ENCODE measurements at places on chromosomes 5 and 9.

DNA sequence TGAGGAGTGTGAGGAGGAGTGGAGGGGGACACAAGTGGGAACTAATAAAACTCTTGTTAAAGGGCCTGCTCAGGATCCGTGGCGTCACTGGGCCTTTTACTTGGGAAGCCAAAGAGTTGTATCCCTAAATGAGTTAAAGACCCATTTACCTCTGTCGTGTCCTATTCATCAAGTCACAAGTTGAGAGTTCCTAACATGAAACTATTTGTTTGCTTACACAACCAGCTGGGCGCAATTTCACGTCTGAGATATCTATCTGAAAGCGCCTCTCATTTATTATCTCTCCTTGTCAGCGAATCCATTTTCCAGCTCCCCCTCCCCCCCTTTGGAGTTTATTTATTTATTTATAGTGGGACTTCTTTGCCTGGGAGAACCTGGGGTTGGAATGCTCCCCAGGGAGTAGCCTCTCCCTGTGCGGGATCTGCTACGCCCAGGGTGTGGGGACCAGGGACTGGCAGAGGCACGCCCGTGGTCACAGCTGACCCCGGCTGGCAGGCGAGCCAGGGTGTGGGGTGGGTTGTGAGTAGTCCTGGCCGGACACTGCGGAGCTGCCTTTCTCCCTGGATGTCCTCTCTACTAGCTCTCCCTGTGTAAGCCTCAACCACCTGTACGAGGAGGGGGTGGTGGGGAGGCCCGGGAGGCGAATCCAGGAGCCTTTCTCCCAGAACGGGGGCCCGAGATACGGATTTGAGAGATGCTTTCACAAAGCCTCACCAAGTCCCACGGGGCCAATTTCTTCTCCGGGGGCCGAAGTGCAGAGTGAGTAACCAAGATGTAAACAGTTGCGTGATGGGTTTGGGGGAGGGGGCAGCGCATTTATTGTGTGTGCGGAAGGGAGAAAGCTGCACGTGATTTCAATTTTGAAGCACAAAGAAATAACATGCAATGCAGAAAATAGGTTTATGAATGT, 15.3 kb downstream of the NR2F1 start:
- no peak for DNase-seq

DNA sequence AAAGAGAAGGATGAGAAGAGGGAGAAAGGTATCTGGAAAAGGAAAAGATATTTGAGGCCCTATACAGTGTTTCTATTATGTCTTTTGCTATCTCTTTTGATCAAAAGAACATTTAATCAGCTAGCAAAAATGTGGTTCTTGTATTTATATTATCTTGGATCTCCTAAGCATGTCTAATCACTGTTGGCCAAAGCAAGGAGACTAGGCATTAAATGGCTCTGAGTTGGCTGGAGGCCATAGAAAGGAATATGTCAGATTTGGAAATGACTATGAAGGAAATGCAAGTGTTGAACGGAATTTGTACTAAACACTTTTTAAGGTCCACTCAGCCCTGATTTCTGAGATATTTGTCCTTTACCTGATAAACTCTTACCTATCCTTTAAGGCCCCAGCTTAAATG, 22.4 kb upstream of the THG1L start:
- no peak for DNase-seq

- DNase-seq, result no peak
These were observed 8.7 kb downstream of the GARIN3 start for GRCh38 chr5:157157293-157157891.

DNA sequence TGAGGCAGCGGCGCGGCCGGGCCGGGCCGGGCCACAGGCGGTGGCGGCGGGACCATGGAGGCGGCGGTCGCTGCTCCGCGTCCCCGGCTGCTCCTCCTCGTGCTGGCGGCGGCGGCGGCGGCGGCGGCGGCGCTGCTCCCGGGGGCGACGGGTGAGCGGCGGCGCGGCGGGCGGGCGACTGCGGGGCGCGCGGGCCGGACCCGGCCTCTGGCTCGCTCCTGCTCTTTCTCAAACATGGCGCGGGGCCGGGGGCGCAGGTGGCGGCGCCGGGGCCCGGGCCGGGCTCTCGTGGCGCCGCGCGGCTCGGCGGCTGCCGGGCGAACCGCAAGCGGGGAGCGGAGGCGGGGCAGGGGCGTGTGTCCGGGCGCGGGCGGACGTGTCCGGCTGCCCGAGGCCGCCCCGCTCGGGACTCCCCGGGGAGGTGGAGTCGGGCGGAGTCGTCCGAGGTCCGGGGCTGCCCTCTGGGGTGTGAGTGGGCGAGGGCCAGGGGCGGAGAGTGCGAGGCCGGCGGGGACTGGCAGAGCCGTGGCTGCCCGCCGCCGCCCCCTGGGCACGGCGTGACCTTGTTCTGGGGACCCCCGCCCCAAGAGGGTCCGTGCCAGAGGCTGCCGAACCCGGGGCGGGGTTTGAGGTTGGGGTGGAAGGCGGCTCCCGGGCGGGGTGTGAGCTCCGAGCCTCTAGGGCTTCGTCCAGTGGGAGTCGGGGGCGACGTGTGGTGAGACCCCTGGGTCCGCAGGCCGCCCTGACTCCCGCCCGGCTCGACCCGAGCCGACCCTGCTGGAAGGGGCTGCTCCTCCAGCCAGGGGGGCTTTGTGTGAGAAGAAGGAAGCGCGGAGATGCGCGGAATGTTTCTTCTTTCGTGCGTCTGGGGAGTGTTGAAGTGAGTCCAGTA, 485 bp downstream of the TGFBR1 start:
- DNase-seq, result no peak

GRCh38 chr5:155897761-155898160, 429.2 kb upstream of the SGCD start:
- no peak for DNase-seq

DNA sequence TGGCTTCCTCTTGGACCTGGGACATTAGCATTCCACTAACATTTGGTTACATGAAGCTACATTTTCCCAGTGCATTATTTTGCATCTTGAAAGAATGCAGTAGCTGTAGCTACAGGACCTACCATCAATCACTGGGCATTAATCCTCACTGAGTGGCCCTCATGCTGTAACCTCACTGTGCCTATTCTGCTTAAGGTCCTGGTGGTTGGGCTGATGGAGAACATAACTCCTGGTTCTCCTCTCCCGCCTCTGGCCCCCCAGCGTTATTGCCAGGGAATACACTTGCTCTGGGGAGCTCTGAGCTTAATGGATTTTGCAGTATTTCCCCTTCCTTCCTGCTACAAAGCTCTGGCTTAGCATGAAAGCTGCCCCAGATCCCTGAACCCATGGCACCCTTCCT, 111.5 kb upstream of the EQTN start:
- DNase-seq, result no peak

DNA sequence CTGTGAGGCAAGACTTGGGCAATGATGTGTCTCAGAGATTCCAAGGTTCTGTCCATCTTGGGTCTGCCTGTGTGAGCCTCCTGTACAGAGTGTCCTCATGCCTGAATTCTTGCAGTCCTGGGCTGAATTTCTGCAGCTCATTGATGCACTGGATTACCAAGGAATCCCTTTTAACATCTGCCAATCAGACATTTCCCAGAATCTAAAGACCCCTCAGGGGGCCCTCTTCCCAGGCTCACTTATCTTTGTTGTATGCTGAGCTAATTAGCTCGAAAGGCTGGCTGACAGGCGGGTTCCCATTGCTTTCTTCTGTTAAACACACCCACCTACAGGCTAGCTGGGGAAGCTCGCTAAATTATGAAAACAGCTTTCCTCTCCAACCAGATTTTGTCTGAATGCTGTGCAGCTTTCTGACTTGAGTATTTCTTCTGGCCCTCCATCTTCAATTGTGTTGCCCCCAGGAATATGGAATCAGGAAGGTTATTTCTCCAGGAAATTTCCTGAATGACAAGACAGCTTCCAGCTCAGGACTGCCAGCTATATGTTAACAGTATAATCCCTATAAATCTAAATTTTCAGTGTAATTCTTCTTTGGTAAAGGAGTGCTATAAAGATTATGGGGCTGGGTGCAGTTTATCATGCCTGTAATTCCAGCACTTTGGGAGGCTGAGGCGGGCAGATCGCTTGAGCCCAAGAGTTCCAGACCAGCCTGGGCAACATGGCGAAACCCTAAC, at the start of gene LIX1:
Gene LIX1, minus strand, starts transcription at position 91 of the 734 bp plus-strand sequence. Its CDS starts 35 bp downstream, at position 56.
- DNase-seq, result peak; percentile 53

DNA sequence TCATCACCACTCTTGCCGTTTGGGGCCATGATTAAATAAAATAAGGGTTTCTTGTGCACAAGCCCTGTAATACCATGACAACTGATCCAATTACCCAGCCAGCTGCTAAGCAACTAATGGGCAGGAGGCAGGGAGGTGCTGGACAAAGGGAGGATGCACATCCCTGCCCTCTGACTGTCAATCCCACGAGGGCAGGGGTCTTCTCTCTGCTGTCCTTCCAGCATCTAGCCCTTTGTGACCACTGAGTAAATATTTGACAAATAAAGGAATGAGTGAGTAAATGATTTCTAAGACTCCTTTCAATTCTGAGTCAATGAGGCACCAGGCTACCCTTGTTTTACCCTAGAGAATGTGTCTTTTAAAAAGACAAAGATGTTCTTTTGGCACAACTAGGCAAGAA, 247.1 kb downstream of the SYK start:
- no peak for DNase-seq

DNA sequence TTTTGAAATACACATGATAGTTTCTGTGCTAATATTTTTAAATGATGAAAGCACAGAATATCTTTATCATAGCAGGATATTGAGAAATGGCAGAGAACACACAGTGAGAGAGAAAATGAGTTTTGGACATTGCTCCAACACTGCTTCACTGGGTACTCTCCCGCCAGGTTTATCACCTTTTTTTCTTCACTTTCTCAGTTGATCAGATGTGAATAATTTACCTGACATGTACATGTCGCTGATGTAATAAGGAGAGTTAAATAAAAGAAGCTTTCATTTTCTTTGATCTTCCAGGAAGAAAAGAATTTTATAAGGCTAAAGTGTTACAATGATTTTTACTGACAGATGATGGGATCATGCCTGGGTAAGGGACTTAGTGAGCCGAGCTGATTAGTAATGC, 134.5 kb downstream of the ALDH1A1 start:
- DNase-seq, result no peak

DNA sequence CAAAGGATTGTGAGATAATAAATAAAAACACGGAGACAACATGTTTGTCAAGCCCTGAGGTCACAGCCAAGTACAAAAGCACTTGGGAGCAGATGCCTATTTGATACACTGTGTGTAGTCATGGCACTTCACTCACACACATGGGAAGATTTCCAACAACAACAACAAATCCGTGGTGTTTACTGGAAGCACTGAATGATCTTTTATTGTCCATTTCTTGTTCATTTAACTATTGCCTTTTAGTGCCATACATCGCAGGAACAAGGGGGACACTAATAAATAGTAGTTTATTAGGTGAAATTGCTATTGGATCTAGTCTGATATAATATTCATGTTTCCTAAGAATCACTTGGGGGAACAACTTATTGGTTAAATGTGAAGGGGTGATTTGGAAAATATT, 20.4 kb upstream of the GDNF start:
- DNase-seq, result no peak

DNA sequence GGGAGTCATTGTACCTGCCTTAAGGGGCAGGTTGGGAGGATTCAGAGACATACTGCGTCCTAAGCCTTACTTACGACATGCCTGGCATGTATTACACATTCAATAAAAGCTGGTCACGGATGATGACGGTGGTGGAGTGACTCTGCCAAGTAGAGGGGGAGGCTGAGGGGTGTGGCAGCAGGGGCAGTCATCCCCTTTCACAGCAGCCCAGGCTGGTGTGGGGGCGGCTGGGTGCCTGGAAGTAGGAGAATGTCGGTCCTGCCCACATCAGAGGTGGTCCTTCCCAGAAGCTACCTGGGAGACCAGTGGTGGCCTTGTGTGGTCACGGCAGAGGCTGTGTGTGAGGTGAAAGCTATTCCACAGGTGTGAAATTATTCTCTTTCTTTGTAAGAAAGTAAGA, 8.9 kb downstream of the ZBTB34 start:
- no peak for DNase-seq

GRCh38 chr5:57503433-57503832, 20.8 kb upstream of the ACTBL2 start:
- no peak for DNase-seq

DNA sequence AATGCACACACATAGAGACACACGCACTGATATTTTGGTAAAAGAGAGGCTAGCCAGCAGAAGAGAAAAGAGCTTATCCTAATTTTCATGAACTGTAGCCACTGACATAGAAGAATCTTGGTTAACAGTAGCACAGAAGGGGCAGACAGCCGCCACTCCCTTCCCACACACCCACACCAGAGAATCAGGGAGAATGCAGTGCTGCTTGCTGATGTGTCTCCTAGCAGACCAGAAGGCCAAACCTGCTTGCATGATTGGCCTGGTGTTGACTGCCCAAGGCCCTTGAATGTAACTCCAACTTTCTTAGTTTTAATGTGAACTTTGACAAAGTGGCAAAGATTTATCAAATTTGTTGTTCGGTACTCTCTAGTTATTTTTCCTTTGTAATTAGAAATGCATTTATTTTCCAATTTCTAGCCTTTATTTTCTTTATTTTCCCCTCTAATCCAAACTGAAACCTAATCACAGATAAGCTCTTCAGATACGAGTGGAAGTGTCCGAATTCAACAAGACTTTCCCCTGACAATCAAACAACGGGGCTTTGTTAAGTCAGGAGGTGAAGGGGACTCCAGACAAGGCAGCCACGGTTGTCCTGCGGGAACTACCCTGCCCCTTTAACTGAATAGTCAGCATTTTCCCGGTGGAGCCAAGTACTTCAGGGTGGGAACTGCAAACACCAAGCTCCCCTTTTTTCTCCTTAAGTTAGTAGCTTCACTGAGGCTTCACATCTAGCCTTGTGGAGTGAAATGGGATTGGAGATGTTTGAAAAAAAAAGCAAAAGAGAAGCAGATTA, 81.9 kb upstream of the CTSL start:
- DNase-seq, result no peak

GRCh38 chr9:131260751-131261452, 15.4 kb downstream of the FAM78A start:
- DNase-seq, result no peak

- DNase-seq, result no peak
These were observed 38.3 kb downstream of the RGS3 start for GRCh38 chr9:113501852-113502251.

GRCh38 chr9:89402695-89403427, 84.6 kb downstream of the SECISBP2 start:
- no peak for DNase-seq

GRCh38 chr5:129078247-129078646, 16.3 kb upstream of the ISOC1 start:
- no peak for DNase-seq

DNA sequence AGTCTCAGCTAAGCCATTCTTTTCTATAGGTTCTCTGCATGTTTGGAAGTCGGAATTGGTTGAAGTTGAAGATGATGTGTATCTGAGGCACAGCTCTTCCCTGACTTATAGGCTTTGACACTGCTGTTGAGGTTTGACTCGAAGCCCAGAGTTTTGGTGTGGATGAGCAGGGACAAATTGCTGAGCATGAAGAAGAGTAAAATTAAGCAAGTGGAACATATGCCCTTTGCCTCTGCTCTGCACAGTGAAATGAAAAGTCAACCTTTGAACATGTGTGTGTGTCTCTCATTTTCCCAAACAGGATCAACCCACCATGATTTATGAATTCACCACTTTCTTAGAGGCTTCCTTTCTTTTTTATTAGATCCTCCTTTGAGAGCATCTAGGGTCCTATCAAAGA, 8.5 kb downstream of the HMHB1 start:
- DNase-seq, result no peak

All from NCI-H524 treated with DMSO at 0.1 percent for 48 hours (cell line).